ENCODE measurements at places on chromosomes 12 and 14. TPM values are rescaled to one million over a fixed set of nuclear protein-coding genes. Genes with fewer than 3 reads are reported as not detected.

EGLN3 gene
- polyA plus RNA-seq, result 57.9 TPM

C14orf93 gene
- polyA plus RNA-seq, result 11.2 TPM

- DNase-seq, result no peak
Observed at GRCh38 chr12:32120419-32120818, 13.8 kb downstream of the BICD1 start.

- no peak for DNase-seq
Observed at GRCh38 chr12:39300799-39301198, 142.1 kb downstream of the KIF21A start.

- no peak for DNase-seq
Observed at GRCh38 chr12:55933169-55933798, 2.3 kb downstream of the DGKA start.

DNA sequence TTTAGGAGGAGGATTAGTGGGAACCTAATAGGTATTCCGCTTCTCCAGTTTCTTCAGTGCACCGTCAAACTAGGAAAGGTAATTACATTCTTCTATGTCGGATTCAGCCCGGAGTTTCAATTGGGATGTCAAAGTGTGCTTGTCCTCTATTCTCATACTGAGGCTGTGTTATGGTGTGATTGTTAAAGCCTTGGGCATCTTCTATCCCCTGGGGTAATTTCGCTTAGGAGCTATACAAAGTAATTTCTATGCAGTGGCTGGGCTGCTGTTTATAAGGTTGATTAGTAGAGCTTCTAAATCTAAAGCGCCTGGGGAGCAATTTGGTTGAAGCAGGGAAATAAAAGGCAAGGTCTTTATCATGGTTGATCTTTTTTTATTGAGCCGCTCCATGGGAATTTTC lies 399.6 kb downstream of the ZFP36L1 start:
- no peak for DNase-seq

DNA sequence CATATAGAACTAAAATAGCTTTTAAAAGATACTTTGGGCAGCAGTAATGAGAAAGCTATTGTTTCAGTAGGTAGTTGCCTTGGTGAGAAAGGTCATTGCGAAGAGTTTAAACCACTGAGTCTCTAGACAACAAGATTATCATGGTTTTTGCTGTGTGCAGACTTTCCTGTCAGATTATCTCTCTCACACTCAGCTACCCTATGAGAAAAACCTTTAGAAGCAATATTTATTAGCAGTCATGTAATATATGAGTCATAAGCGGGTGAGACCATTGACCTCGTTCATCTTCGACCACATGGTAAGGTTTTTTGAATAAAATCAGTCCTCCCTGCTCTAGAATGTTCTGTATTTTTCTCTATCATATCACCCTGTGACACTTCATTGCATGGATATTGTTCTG lies 59.9 kb downstream of the GPR65 start:
- no peak for DNase-seq

GRCh38 chr12:49276304-49277290 lies 11.7 kb downstream of the TUBA1C start:
- no peak for DNase-seq

All from forelimb muscle (tissue), 1 donor.